ENCODE measurements at places on chromosomes 13 and 19.

GRCh38 chr19:1747285-1748114 is 5.8 kb upstream of the ONECUT3 start:
- DNase-seq = peak; percentile 96

- DNase-seq = no peak
Observed at GRCh38 chr13:71751073-71751472, 115.9 kb downstream of the DACH1 start.

- no peak for DNase-seq
Observed at GRCh38 chr19:33641261-33641660, 19.5 kb downstream of the CHST8 start.

DNA sequence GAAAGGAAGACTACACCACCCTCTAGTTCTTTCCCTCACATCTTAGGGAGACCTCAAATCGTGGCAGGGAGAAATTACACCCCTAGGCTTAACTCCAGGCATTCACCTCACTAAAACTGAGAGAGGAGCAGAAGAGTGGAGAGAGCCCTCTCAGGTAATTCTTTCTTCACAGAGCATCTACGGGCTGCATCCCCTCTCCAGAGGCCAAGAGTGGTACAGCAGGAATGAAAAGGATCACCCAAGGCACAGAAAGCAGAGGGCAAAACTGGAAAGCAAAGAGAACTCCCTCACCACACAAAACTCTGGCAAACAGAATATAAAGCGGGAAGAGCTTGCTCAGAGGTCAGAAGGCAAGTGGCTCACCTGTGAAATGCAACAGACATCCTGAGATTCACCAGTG is 661.2 kb downstream of the TBC1D4 start:
- DNase-seq = no peak

DNA sequence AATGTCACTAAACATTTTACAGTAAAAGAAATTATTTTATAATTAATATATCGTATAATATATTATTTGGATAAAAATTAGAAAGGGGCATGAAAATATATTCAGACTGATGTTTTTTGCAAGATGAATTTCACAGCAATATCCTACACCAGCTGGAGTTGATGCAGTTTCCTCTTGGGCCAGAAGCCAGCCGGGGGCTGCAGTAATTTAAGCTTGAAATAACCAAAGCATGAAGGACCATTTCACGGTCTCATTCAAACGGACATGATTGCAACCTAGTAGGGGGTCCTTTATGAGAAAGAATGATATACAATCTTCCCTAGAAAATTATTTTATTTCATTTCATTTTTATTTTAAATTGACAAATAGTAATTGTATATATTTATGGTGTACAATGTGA is 797.2 kb upstream of the PCDH9 start:
- no peak for DNase-seq

DNA sequence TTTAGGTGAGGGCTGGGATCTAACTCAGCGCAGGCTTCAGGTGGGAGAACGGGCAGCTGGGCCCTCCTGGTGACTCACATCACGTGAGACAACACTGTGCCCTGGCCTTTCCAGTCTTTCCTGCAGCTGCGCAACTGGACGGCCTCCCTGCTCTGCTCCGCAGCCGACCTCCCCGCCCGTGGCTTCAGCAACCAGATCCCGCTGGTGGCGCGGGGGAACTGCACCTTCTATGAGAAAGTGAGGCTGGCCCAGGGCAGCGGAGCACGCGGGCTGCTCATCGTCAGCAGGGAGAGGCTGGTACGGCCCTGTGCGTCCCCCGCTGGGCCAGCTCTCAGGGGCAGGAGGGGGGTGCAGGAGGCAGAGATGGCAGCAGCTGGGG is 8.8 kb downstream of the SPPL2B start:
- DNase-seq = no peak
